Naive thymus-derived CD8-positive, alpha-beta T cell (primary cell): ENCODE measurements at places on chromosomes 5 and 9. TPM values are rescaled to one million over a fixed set of nuclear protein-coding genes. Genes with fewer than 3 reads are reported as not detected.

GRCh38 chr9:108297073-108297472 is 558.7 kb downstream of the ACTL7B start:
- DNase-seq: no peak

Gene RASEF
- total RNA-seq: not detected

- DNase-seq: no peak
Observed at GRCh38 chr5:113343343-113343742, 91.4 kb downstream of the TSSK1B start.

Gene RMRP
- 21,271 TPM for total RNA-seq

Gene FOXI1
- total RNA-seq: not detected

Gene TICAM2
- 1.5 TPM for total RNA-seq

DNA sequence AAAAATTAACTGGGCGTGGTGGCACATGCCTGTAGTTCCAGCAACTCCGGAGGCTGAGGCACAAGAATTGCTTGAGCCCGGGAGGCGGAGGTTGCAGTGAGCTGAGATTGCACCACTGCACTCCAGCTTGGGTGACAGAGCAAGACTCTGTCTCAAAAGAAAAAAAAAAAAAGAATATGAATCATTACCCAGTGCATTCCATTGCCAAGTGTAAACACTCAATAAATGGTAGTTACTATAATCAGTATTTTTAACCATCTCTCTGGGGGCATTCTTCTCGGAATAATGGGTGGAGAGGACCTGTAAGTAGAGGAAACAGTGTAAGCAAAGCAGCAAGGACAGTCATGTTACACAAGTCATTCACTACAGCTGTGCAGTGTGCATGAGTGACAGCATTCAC is 13.8 kb upstream of the RANBP17 start:
- no peak for DNase-seq

Gene BTNL8
- not detected for total RNA-seq

GRCh38 chr9:35771943-35772342 is 17.9 kb upstream of the MSMP start:
- DNase-seq: no peak

Gene LCN10
- total RNA-seq: 11.1 TPM

DNA sequence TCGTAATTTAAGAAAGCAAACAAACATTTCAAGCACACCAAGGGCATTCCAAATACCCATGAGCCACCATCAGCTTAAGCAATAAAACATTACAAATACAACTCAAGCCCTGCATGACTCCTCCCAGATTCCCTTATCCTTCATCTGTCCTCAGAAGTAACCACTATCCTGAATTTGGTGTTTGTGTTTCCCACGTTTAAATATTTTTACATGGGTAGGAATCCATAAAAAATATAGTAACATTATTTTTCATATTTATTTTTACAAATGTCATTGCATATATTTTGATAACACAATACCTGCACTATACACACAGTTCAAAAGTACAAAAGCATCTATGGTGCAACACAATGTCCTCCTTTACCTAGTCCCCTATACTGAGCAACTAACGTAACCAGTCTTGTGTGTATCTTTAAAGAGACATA is 6.4 kb downstream of the PRKAA1 start:
- no peak for DNase-seq

GRCh38 chr9:120363697-120364096 is 216.3 kb downstream of the CDK5RAP2 start:
- DNase-seq: no peak

DNA sequence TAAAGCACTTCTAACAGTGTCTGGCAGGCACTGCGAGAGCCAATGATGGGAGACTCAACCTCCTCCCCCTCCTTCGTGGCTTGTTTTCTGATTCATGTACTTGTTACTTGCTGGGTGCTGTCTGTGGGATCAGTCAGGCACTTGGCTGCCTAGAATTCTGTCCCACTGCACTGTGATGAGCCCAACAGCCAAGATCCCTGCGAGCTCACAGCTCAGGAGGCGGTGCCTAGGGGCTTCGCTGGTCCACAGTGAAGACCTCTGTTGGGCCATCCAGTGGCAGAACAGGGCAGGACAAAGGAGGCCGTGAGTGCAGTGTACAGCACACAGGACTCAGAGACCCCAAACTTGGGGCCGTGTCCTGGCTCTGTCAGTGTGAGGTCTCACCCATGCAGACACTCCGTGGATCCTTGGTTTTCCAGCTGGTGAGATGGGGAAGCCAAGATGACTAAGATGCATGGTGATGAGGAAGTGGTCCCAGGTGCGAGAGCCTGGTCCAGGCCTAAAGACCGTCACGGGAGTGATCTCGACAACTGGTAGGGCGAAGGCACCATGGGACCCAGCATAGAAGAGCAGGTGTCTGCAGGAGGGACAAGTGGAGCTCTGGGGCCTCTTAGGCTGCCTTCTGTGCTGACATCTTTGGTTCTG is 19.5 kb downstream of the MYMK start:
- DNase-seq: no peak

GRCh38 chr5:150626853-150627276 is 13.6 kb upstream of the SYNPO start:
- no peak for DNase-seq

DNA sequence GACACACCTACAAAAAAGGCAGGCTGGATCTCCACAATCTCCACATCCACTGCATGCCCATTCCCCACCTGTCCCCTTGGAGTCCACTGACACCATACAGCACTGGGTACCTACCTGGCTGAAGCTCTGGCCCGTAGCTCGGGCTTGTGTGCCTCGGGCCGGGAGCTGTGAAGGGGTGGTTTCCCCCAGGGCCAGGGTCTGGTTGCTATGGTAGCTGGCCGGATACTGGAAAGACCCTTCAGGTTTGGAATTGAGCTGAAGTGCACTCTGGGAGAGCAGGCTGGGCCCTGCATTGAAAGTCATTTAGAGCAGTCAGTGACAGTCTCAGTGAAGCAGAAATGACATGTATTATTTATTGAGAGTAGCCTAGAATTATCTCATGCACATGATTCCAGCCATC is 507.3 kb downstream of the CTNND2 start:
- DNase-seq: no peak

GRCh38 chr9:5843794-5844471 is 11.0 kb upstream of the ERMP1 start:
- no peak for DNase-seq

GRCh38 chr5:96143450-96143849 is 181.8 kb upstream of the ELL2 start:
- DNase-seq: no peak

GRCh38 chr5:67425514-67425913 is 228.9 kb upstream of the CD180 start:
- DNase-seq: no peak

- no peak for DNase-seq
Observed at GRCh38 chr5:68708842-68709170, 385.0 kb upstream of the SLC30A5 start.

DNA sequence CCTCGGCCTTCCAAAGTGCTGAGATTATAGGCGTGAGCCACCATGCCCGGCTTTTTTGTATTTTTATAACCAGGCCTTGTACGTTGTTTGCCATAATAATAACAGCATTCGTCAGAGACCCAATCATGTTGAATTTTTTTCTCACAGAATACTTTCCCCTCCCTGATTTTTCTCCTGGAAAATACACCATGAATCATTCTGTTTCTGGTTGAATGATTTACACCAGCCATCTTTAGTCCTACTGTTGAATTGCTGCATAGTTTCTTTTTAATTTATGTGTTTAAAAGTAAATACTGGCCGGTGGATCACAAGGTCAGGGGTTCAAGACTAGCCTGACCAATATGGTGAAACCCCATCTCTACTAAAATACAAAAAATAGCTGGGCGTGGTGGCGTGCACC is 3.5 kb downstream of the CNOT8 start:
- no peak for DNase-seq

GRCh38 chr9:16726718-16727451 is 143.6 kb downstream of the BNC2 start:
- DNase-seq: no peak

DNA sequence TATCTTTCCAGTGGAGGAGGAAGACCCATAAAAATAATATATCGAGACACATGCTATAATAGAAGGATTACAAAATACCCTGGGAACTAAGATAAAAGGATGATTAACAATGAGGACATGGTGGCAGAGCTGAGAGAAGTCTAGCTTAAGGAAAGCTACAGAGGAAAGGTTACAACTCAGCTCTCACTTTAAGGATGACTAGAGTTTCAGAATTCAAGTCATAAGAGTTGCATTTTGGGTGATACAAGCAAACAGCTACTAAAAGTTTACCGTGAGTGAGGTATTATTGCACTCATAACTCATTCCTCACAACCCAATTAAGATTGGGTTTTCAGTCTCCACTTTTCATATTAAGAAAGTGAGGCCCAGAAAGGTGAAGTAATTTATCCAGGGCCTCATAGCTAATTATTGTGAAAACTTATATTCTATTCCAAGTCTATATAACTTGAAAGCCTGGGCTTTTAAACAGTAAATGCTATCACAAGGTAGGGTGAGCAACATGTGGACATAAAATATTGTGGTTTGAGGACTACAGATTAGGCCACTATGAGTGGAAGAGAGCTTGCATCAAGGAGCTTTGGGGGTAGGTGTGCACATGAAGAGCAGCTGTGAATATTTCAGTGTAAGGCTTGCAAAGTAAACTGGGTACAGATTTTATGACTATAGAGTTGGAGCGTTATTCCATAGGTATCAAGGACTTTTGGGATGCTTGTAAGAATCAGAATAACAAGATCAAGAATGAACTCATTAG is 28.0 kb downstream of the JAKMIP2 start:
- no peak for DNase-seq

DNA sequence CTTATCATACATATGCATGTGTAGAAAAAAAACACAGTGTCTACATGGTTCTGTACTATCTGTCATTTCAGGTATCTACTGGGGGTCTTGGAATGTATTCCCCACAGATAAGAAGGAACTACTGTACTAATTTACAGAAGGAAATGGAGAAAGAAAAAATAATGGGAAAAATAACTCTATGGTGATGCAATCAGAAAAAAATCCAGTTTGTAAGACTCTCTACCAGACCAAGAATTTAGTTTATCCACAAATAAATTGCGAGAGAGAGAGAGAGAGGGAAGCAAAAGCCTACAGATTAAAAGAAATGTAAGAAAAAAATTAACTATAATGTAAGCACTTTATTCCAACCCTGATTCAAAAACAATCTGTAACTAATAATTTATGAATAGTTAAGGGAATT is 708.6 kb upstream of the ZNF608 start:
- no peak for DNase-seq

Gene ERP44
- 14.7 TPM for total RNA-seq

GRCh38 chr5:95102687-95103086 is 182.2 kb downstream of the MCTP1 start:
- DNase-seq: no peak

Gene IFNB1
- not detected for total RNA-seq

Gene ZDHHC11B
- 2.3 TPM for total RNA-seq

Gene IL3
- not detected for total RNA-seq

- no peak for DNase-seq
Observed at GRCh38 chr9:1759009-1759408, 256.1 kb upstream of the SMARCA2 start.
